ENCODE measurements at places on chromosomes 7 and 10.

DNA sequence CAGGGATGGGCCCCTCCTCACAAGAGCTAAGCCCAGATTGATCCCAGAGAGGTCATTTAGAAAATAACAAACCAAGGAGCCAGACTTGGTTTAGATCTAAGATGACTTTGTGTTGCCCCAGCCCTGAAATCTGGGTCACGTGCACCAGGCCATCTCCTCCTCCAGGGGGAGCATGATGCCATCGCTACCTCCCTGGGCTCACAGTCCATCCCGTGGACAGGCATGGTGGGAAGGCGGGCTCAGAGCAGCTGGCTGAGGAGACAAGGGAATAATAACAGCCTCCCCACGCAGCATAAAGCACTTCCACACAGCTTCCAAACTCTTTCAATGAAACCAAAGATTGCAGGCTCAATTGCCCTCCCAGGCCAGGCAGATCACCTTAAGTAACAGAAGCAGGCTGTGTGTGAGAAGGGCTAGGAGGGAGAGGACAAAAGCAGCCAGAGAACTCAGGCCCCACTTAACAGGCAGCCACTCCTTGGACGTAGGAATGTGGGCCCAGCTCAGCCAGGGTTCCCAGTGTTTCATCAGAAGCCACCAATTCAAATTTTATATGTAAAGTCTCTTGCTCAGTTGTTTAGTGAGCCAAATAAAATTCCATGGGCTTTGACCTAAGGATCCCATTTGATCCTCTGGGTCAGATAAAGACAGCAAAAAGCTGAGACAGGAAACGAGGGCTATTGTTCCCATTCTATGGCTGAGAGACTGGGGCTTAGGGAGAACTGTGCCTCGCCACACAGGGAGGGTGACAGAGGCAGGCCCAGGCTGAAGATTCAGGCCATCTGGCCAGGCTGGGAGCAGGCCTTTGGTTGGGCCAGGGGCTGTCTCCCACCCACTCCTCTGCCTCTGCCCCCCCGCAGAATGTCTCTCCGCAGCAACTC is 100.2 kb downstream of the COL13A1 start:
- DNase-seq = peak; percentile 7

- no peak for DNase-seq
These were observed 31.2 kb downstream of the XPNPEP1 start for GRCh38 chr10:109892117-109892516.

DNA sequence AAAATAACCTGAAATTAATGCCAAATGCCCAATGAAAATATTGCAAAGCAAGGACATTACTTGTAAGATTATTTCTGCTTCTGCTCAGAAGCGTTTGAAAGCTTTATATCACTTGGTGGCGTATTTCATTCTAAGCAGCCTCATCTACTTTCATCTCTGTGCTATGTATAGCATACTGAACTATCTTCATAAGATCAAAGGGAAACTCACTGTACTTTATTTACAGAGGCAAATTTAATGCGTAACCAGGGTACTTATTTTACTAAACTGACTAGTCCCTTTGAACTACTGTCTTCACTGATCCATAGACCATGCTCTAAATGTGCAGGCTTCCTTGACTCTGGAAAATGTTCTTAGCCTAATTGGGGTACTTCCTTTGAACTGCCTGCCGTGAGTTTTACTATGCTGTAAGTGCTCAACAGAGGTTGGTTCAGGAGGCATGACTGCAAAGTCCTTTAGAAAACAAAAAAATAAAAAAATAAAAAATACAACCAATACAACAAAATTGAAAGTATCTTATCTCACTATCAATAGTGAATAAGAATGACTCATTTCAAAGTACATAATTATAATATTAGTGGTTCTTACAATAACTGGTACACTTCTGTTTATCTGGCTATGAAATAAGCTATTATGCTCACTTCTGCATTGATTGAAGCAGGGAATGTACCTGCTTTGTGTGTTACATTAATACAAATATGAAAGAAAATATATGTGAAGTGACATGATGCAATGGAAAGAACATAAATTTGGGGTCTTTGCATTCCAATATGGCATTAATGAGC is 41.0 kb upstream of the TSPAN12 start:
- no peak for DNase-seq

GRCh38 chr7:158303121-158303520 is 284.5 kb downstream of the PTPRN2 start:
- no peak for DNase-seq

DNA sequence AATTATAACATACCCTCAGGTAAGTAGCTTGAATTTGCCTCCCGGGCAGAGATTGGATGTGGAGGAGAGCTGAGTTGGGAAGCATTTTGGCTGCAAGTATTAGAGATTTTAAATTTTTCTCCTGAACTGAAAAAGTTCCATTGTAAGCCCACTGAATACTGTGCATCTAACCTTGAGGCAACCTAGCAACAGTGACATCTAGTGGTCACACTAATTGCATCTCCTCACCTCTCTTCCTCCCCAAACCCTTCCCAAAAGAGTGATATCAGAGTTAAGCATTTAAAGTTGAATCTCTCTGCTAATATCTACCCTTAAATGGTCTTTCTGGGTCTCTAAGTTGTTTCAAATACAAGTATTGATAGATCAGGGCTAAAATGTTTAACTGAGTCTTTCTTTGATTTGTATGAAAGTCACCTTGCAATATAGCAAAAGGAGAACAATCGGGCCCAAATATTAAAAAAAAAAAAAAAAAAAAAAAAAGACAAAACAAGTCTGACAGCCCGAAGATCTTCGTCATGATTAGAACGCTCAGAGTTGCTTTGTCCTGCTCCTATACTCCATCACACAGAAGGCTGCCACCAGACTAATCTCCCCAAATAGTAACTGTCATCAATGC is 40.4 kb upstream of the DLX5 start:
- DNase-seq = no peak

DNA sequence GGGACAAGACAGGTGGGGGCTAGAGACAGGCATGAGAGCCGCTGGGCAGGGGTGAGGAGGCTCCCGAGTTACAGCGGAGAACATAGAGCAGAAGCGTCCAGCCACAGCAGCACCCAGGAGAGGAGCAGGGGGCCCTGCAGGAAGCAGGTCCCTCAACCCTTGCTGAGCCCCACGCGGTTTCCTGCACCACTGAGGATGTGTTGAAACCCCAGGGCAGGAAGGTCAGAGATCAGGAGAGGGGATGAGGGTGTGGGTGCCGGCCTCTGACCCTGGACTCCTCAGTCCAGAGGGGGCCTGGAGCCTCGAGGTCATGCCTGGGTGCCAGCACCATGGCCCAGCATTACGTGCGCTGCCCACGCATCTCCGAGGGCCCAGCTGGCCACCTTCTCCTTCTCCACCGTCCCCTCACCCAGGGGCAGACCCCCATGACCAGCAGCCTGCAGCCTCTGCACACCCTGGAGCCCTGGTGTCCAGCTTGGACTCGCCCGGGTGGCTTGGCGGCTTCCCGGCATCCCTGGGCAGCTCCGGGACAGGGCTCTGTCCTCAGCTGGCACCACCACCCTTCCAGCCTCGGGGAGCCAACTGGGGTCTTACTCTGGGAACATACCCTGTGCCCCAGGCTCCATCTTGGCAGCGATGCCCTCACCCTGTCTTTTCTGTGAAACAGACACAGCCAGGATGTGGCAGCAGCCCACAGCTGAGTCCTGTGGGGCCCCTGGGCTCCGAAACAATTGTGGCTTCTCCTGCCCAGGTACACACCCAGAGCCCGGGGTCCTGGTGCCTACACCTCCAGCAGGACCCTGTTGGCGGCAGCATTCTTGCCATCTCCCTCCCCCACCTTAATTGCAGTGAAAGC is 52.0 kb downstream of the STK32C start:
- DNase-seq = no peak

- no peak for DNase-seq
These were observed 16.2 kb downstream of the OPTN start for GRCh38 chr10:13115832-13116803.

DNA sequence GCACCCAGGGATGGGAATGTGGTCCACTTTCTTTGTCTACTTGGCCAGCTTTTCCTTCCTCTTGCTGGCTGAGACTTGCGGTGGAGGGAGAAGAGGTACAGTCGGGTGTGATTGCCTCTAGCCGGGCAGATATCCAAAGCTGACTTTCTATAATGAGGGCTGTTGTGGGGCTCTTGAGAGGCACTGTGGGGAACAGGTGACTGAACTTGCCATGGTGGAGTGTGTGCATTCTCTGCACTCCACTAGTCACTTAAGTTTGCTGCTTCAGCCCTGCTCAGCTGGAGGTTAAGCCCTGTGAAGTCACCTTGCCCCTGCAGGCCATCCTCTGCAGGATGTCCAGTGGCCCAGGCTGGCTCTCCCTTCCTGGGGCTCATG is 116.6 kb downstream of the AOAH start:
- DNase-seq = no peak
